ENCODE measurements at places on chromosomes 12 and 14.

GRCh38 chr14:22517117-22517720 is 71.8 kb downstream of the DAD1 start:
- DNase-seq, result no peak

DNA sequence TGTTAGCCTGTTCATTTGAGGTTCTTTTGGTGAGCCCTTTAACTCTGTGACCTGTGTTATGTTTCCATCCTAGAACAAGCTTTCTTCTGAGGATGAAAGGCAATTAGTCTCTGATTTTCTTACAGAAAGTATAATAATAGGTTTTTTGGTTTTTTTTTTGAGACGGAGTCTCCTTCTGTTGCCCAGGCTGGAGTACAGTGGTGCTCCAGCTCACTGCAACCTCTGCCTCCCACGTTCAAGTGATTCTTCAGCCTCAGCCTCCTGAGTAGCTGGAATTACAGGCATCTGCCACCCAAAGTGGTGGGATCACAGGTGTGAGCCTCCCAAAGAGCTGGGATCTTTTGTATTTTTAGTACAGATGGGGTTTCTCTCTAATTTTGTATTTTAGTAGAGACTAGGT is 52.7 kb upstream of the SYNE2 start:
- DNase-seq, result no peak

DNA sequence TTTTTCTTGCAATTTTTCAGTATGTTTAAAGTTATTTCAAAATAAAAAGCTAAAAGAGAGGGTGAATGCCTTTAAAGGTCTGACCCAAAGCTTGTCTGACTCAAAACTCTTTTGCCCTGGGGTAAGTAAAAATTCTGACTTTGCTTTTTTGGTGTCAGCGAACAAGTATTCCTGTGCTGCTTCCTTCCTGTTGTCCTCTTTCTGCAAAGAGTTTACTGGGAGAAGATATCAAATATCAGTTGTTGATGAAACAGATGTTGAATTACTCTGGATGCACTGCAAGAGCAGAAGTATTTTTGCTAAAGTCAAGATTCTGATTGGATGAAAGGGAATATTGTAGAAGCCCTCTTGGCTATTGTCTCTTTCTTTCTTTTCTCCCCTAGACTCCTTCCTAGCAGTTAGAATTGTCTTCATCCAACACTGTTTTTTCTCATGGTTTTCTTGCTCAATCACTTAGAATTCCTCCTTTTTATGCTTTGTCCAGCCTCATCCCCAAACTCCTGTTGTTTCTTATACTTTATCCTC is 62.0 kb downstream of the DACT1 start:
- DNase-seq, result no peak

GRCh38 chr12:1435456-1435855 is 158.9 kb downstream of the FBXL14 start:
- DNase-seq, result no peak

DNA sequence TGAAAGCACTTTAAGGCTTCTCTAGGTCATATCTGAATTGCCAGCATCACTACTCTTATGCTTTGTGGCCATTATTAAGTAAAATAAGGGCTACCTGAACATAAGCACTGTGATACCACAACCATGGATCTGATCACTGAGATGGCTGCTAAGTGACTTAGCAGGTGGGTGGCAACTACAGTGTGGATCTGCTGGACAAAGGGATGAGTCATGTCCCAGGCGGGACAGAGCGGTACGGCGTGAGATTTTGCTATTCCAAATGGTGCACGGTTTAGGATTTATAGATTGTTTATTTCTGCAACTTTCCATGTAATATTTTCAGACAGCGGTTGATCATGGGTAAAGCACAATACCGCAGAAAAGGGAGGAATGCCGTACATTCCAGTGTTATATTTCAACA is 39.4 kb downstream of the MLXIP start:
- no peak for DNase-seq

DNA sequence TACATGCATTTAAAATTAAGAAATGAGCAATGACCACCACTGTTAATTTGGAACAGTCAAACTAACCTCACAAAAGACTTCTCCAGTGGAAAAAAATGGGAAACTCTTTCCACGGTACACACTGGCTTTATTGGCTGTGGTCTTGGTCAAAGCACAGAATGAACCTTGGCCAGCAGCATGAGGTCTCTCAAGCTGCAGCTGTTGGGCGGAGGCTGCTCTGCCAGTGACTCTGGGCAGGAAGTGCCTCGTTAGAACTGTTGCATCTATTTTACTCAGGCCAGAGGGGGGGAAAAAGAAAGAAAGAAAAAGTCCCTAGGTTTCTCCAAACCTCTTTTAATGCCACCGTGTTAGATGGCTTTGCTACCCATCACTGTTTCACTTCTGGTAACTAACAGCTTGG is 279.8 kb upstream of the DIO2 start:
- DNase-seq, result peak; percentile 28

GRCh38 chr12:108430245-108430644 is 84.8 kb upstream of the FICD start:
- DNase-seq, result peak; percentile 45

- DNase-seq, result no peak
These were observed 4.4 kb upstream of the ARHGAP5 start for GRCh38 chr14:32072676-32073075.

DNA sequence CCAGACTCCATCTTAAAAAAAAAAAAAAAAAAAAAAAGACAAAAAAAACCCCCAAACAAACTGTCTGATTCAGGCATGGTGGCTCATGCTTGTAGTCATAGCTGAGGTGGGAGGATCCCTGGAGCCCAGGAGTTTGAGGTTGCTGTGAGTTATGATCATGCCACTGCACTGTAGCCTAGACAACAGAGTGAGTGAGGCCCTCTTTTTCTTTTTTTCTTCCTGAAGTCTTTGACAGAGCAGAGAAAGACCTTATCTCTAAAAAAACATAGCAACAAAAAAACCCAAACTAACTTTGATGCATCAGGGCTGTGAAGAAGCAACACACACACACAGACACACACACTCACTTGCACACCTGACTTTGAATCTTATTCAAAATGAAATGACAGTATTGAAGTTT is 7.7 kb upstream of the AMN1 start:
- no peak for DNase-seq

GRCh38 chr14:75757644-75758402 is 96.8 kb downstream of the TTLL5 start:
- no peak for DNase-seq

GRCh38 chr14:76924371-76925096 is 98.3 kb downstream of the LRRC74A start:
- peak; percentile 97 for DNase-seq

DNA sequence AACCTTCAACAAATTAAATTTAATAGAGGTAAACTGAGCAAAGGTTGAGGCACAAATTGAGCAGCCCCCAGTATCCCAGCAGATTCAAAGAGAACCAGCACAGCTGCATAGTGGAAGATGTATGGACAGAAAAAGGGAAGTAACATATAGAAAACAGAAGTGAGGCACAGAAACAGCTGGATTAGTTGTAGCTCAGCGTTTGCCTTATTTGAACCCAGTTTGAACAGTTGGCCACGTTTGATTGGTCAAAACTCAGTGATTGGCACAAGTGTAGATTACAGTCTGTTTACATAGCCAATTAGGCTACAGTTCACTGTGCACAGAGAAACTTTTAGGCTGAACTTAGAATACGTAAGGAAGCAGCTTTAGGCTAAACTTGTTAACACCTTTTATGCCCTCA is 315.5 kb downstream of the RMST start:
- DNase-seq, result no peak

GRCh38 chr12:6772331-6772695 is at the start of gene LAG3:
LAG3 (plus strand) TSS chr12:6772520; CDS start chr12:6772853, 333 bp downstream.
- no peak for DNase-seq

GRCh38 chr12:45434094-45434493 is 218.2 kb downstream of the ANO6 start:
- peak; percentile 14 for DNase-seq

- DNase-seq, result no peak
These were observed 27.9 kb upstream of the MYF6 start for GRCh38 chr12:80679346-80680131.

GRCh38 chr12:95762123-95762785 is 28.3 kb downstream of the NTN4 start:
- no peak for DNase-seq
